ENCODE measurements at places on chromosomes 3 and 15.
A peak's percentile ranks its signal among the peaks of the same experiment; 100 is the strongest.

DNA sequence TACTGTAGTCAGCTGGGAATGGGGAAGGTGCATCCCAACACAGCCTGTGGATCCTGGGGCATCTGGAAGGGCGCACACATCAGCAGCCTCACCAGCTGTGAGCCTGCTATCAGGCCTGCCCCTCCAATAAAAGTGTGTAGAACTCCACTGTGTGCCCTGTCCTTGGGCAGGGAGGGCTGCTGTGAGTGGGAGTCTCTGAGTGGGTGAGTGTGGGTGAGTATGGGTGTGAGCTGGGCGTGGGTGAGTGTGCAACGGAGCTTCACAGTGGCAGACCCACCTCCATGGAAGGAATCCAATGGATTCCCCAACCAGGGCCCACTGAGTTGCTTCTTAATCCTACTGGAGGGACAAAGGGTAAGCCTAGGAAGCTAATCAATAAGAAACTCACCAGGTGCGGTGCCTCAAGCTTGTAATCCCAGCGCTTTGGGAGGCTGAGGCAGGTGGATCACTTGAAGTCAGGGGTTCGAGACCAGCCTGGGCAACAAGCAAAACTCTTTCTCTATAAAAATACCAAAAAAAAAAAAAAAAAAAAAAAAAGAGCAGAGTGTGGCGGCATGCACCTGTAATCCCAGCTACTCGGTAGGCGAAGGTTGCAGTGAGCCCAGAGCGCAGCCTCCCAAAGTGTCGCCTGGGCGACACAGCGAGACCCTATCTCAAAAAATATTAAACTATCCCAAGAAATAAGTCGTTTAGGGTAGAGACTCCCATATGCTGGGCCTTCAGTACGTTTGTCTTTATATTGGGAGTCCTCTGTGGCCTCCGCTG, 555 bp upstream of the RCCD1 start:
- DNase-seq: no peak

DNA sequence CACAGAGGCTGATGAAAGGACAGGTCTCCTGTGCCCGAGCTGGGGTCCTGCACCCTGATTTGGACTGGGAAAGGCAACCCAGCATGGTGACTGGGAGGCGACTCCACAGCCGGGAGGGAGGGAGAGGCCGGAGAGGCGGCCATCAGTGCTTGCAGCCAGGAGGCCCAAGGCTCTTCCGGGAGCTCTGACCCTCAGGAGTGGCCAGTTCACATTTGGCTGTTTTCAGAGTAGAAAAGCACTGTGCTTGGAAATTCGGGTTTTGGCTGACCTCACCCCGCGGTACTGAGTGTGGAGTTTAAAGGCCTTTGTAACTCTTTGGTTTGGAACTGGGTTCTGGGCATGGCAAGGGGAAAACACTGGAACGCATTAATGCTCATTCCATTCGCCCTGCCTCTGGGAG, 31.9 kb downstream of the SMAD6 start:
- no peak for DNase-seq

DNA sequence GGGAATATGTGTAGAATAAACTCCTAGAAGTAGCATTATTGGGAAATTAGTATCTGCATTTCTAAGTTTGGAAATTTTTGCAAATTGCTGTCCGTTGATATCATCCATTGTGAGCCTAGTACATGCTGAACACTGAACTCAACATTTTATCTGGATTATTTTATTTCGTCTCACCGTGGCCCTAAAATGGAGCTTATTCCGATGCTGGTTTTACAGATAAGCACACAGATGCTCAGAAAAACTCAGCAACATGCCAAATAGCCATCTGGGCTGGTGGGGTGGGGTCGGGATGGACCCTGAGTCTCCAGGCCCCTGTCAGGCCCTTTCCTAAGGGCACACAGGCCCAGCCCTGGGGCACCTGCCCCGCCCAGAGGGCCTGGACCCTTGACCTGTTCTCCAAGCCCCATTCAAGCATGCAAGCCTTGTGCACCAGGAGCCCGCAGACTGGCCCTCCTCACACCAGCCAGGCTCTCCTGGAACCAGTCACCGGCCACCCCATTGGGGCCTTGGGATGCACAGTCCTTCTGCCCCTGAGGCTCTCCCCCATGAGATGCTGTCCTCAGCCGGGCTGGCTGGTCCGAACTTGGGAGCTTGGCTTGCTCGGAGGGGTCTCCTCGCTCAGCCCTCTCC, 20.7 kb upstream of the KLF13 start:
- DNase-seq: no peak

DNA sequence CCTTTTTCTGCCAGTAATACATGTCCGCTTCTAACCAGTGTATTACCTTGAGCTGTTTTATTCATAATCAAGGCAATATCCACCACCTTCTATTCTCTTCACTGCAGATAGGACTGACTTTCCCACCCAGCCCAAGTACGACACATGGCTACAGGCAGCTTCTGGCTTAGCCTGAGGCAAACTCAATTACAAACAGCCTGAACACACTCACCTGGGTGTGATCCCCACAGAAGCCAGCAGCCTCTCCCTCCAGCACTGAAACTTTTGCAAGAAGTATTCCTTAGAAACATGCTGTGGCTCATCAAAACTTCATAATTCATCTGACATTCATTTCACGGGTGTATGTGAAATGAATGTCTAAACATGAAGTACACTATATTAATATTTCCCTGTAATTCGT, 13.5 kb upstream of the KCNMB3 start:
- no peak for DNase-seq

DNA sequence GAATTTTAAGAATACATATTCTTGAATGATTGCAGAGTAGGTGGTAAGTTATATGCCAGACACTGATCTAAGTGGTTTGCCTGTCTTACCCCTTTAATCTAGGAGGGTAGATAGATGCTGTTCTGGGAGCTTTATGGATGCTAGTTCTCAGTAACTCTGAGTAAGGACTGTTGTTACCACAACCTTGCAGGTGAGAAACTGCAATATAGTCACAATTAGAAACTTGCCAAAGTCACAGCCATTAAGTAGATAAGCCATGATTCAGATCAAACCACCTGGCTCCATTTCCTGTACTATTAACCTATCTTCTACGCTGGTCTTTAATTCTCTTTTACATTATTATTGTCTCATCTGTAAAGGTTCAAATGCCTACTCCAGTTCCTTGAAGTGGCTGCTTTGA, 46.8 kb downstream of the UBE2E2 start:
- DNase-seq: no peak

DNA sequence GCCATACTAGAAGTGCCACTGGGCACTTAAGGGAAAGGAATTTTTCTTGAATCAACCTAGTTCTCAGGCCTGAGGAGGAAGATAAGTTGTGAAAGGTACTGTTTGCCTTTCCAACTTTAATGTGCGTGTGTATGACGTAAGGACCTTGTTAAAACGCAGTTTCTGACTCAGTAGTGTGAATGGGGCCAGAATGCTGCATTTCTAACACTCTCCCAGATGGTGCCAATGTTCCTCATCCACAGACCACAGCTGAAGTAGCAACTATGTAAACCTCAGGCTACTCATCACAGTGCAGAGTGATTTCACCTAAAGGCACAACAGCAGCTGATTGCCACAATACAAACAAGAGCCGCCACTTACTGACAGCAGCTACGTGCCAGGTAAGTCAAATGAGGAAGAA, 103.6 kb downstream of the OTOL1 start:
- DNase-seq: no peak

GRCh38 chr3:49456466-49456865, 13.6 kb upstream of the DAG1 start:
- DNase-seq: no peak

- no peak for DNase-seq
Measured at GRCh38 chr3:15703346-15703745, 94.4 kb downstream of the ANKRD28 start.

DNA sequence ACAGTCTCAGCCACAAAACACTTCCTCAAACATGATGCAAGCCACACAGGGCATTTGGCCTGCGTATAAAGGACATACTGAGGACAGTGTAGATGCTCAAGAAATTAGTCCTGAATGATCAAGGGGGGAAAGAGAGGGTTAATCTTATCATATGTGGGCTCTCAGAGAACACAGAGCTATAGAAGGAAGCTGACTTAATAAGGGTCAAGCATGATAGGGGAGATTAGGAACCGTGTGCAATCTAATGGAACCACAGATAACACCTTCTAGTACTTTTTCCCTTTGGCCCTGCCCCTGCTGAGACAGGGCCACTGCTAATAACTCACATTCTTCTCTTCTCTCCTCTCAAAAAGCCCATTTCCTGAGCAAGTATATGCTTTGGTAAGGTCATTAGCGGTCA, 114.1 kb upstream of the ADAMTS9 start:
- no peak for DNase-seq

DNA sequence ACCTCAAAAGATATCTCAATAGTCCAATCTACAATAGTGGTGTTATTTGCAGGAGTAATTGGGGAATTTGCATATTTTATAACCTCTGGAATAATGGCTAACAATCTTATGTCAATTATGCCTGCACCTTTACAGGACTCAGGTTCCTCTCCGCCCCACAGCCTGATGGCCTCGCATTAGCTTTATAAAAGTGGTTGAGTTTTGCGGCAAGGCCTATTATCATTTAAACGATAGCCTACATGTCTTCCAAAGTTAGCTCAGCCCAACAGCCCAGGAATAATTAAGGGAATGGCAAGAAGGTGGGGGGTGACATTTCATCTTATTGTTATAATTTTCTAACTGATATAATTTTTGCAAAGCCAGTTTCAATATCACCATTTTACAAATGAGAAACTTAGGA, 97.3 kb downstream of the RTP4 start:
- no peak for DNase-seq

DNA sequence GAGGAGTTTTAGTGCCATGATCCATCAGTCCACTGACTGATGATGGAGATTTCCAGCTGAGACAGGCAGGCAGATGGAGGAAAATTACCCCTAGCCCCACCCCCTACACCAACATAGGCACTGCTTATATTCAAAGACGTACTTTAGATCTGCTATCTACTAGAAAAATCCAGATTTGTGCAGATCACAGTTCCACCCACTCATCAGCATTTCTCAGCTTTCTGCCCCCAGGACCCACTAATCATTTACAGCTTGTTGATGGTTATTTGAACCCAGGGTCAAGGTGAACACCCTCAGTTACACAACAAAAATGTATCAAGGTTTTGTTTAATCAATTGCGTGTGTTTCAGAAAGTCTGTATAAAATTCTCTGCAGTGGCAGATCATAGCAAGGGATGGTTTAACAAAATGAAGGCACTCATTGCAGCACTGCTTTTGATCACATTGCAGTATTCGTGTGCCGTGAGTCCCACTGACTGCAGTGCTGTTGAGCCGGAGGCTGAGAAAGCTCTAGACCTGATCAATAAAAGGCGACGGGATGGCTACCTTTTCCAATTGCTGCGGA, at the start of gene HRG:
TSS of gene HRG (plus strand) at position 390 of the 564 bp plus-strand sequence. CDS start at position 408, 18 bp downstream.
- no peak for DNase-seq

GRCh38 chr15:51837792-51838251, 8.4 kb downstream of the TMOD3 start:
- DNase-seq: no peak

GRCh38 chr3:76203578-76203977, 418.2 kb upstream of the ZNF717 start:
- DNase-seq: no peak

DNA sequence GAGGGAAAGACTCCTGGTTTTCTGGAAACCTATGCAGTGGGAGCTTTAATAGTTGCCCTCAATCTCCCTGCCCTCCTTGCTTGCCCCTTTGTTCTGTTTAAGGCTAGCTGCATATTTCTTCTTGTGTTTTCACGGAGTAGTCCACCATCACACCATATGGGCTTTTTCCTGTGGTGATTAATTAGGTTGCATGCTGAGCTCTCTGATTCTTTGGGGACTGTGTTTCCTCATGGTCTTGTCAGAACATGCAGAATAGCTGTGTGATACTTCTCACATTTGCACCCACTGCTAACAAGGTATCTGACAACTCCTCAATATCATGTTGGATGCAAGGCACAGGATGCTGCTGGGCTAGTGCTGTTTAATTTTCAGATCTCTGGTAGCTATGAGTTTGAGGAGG, 139.6 kb downstream of the PTPRG start:
- DNase-seq: no peak

GRCh38 chr3:184656829-184657681, 54.8 kb downstream of the MAGEF1 start:
- DNase-seq: no peak

GRCh38 chr3:20327889-20328288, 141.9 kb upstream of the SGO1 start:
- no peak for DNase-seq

DNA sequence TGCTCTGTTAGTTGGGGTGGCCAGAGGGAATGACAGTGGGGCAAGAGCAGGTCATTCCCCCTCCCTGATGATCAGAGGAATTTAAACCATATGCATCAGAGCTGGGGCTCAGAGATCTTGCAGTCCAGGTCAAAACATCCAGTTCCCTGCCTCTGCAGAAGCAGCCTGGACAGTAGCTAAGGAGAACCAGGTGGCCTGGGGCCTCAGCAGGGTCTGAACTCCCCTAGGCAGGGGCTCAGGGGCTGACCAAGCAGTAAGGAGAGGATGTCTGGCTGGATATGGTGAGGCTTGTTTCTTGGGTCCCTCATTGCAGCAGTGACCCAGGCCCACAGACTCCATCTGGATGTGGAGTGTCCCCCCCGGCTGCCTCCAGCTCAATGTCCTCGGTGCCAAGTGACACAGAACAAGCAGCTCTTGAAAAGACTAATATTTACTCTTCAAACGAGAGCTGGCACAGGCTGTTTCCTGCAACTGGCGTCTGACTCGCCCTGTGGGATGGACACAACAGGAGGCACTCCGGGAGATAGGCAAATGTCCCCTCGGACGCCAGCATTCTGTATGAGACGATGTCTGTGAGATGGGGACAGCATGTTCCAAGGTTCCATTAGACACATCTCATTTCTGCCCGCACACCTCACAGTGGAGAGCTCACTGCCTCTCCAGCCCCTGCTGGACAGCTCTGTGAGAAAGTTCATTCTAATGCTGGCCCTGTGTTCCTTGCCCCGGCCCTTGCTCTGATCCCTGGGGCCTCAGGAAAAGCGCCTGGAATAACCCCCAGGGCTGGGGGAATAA, 37.1 kb downstream of the SEC22C start:
- DNase-seq: peak; percentile 20

GRCh38 chr3:86995537-86995936, 4.6 kb upstream of the VGLL3 start:
- no peak for DNase-seq

DNA sequence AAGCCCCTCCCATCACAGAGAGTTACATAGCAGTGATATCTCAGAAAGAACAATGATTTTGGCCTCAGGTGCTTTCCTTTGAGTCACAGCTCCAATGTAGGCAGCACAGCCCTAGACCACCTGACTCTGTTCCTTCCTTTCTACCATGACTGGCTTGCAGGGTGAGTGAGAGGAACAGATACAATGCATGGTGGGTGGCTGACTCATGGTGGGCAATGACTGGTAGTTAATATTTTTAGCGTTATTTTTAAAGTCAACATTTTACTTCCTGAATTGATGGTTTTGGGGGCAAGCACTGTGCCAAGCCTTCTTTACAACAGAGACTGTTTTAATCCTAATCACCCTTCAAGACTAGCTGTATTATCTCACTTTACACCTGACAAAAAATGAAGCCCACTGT, 32.8 kb upstream of the ST3GAL6 start:
- no peak for DNase-seq

GRCh38 chr3:135753506-135753905, 212.0 kb upstream of the PPP2R3A start:
- DNase-seq: no peak

GRCh38 chr3:12401208-12401607, 83.1 kb upstream of the TSEN2 start:
- no peak for DNase-seq

All from D341Med (cell line).